ENCODE measurements at places on chromosomes 16 and 17. TPM values are rescaled to one million over a fixed set of nuclear protein-coding genes. Genes with fewer than 3 reads are reported as not detected.

DNA sequence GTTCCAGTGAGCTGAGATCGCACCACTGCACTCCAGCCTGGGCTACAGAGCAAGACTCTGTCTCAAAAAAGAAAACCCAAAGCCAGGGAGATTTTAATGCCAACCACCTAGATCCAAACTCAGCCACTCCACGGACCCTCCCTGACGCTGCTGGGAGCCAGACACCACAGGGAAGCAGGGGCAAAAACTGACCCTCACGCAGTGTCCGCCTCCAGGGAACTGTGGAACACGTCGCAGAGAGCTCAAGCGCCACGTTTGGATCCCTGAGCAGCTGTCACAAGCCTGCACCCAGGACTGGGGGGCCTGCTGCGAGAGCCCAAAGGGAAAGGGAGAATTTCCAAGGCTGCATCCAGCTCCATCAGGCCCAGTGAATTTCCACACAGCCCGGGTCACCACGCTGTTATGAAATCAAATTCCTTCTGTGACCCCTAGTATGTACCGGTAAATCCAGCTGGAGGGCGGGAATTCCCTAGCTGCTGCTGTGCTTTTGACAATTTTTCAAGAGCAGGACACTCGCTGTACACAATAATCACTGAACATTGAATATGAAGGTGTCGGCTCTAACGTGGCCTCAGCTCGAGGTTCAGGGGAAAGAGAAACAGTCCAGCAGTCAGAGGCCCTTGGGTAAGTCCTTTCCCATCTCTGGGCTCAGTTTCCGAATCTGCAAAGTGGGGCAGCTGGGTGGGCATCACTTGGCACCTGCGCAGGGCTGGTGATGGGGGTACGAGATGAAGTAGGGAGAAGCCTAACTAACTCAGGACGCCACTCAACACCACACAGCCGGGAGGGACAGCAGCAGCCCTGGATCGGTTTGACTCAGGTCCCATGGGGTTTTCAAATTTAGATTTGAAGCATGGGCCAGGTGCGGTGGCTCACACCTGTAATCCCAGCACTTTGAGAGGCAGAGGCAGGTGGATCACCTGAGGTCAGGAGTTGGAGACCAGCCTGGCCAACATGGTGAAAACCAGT is 8.6 kb downstream of the CARHSP1 start:
- peaks cover 32% of the 10 kb centered on the region for H3K4me1 ChIP-seq
- no peak overlapping the region for H3K4me3 ChIP-seq
- no peaks in the 10 kb centered on the region for H3K36me3 ChIP-seq
- DNase-seq = no peak
- H3K27me3 ChIP-seq = peaks cover 17% of the 10 kb centered on the region

KRT34 gene
- total RNA-seq = not detected

- no peaks in the 10 kb centered on the region for H3K27me3 ChIP-seq
- H3K27ac ChIP-seq = no peak overlapping the region
- H3K4me1 ChIP-seq = peaks cover 7% of the 10 kb centered on the region
- peak; percentile 4 for DNase-seq
Measured at GRCh38 chr17:81153340-81153803, 11.9 kb upstream of the PVALEF start.

AANAT gene
- 0.39 TPM for total RNA-seq

AHSP gene
- not detected for total RNA-seq

GRCh38 chr17:60535382-60536279 is 9.6 kb upstream of the APPBP2 start:
- H3K4me3 ChIP-seq = no peak overlapping the region

DNA sequence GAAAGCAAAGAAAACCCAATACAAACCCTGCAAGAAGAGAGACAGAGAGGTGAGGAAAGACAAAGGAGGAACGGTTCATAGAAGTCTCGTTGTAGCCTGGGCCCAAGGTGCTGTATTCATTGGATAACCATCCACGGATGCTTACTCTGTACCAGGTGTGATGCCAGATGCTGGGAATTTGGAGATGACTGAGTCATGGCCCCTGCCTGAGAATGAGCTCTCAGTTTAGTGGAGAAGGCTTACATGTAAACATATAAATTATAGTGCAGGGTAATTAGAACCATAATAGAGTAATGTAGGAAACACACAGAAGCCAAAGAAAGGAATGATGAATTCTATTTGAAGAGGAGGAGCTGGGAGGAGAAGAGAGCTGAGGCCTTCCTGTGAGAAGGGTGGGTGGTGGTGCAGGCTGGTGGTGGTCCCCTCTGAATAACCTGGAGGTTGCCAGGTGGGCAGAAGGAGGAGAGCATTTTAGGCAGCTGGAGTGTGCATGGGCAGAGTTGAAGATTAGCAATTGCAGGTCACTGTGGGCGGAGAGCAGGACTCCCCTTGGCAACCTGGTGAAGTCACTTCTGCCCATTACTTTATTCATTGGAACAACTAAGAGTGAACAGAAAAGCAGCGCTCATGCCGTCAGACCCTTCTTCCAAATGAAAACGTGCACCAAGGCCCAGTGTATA is 7.7 kb upstream of the ZG16 start:
- H3K4me1 ChIP-seq = no peaks in the 10 kb centered on the region
- DNase-seq = no peak
- no peak overlapping the region for H3K4me3 ChIP-seq
- no peaks in the 10 kb centered on the region for H3K36me3 ChIP-seq
- H3K27me3 ChIP-seq = no peaks in the 10 kb centered on the region

PIRT gene
- total RNA-seq = 0.32 TPM

DNA sequence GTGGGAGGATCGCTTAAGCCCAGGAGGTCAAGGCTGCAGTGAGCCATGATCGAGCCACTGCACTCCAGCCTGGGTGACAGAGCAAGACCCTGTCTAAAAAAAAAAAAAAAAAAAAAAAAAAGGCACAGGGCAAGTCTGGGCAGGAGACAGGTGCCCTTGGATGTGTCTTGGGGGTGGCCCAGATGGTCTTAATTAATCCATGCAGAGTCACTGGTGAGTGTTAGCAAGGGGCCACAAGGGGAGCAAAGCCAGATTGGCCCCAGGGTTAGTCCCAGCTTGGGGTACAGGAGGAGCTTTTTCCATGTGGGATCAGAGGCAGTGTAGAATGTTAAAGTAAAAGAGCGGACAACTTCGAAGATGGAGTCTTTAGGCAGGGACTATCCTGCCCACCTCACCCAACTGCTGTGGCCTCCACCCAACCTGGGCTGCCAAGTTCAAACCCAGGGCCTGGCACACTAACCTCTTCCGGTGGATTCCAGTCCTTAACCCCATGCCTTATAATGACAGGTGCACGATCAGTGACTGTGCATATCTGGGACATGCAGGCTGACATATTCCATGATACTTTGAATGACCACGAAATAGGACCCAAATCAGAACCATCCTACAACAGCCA is 32.2 kb upstream of the MFSD6L start:
- H3K27me3 ChIP-seq = no peaks in the 10 kb centered on the region
- no peak for DNase-seq
- H3K27ac ChIP-seq = no peak overlapping the region
- H3K4me1 ChIP-seq = no peaks in the 10 kb centered on the region
- no peak overlapping the region for H3K4me3 ChIP-seq

ABCC11 gene
- not detected for total RNA-seq

GRCh38 chr17:83018658-83019193 is 60.7 kb upstream of the METRNL start:
- no peaks in the 10 kb centered on the region for H3K27me3 ChIP-seq
- H3K4me3 ChIP-seq = no peak overlapping the region
- DNase-seq = no peak
- H3K27ac ChIP-seq = no peak overlapping the region
- H3K4me1 ChIP-seq = peaks cover 4% of the 10 kb centered on the region

- peaks cover 15% of the 10 kb centered on the region for H3K36me3 ChIP-seq
- H3K27me3 ChIP-seq = peaks cover 1% of the 10 kb centered on the region
- no peak for DNase-seq
- no peaks in the 10 kb centered on the region for H3K4me1 ChIP-seq
- H3K27ac ChIP-seq = no peak overlapping the region
- no peak overlapping the region for H3K4me3 ChIP-seq
Measured at GRCh38 chr16:80631581-80631980, 90.8 kb downstream of the DYNLRB2 start.

DNA sequence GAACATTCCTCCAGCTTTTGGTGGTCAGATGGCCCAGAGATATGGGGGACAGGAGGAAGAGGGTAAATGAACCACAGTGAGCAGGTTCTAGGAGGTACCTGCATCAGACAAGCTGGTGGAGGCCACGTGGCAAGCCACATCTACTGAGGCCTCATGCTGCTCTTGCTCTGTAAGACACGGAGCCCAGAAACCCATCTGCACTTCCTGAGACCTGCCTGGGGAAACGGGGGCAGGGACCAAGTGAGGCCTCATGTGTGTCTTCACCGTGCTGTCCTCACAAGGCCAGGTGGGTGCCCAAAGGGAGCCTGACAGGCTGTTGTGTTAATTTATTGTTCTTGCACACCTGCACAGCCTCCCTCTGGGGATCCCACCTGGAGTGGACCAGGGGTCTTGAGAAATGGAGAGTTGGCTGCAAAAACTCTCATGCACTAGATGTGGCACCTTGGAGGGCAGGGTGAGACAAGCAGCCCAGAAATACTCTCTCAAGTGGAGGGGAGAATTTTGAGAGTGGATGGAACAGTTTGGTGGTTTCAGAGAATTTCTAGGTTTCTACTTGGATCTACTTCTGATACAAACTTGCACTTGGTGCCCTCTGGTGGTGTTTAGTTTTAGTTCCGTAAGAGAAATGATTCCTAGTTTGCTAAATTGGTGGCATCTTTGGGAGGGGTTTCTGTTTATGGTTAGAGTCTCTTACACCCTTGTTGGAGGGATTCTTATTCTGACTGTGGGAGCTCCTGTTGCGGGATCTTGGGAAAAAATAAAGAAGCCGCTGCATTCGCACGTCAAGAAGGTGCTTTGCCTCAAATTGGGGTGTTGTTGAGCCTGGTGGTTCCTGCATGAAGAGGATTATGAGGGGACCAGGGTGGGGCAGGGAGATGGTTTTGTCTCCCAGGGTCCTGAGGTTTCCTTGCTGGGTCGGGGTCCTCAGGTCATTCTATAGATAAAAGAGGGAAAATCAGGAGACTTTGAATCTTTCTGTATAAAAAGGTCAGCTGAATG is 47.5 kb downstream of the SLC6A2 start:
- H3K4me3 ChIP-seq = no peak overlapping the region
- H3K27me3 ChIP-seq = peaks cover 5% of the 10 kb centered on the region

USP43 gene
- total RNA-seq = 0.22 TPM

RDM1 gene
- not detected for total RNA-seq

DNA sequence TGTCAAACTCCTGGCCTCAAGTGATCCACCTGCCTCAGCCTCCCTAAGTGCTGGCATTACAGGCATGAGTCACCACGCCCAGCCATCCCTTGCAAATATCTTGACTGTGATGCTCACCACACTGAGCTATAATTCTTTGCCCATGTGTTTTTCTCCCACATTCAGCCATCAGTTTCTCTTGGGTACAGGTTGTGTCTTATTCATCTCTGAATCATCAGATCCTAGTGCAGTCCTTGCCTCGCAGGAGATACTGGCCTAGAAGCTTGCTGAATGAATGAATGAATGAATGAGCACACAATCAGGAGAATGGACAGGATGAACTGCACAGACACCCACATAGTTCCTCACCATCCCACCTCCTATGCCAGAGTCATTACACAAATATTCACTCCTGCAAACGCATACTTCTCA is 24.4 kb upstream of the ETV4 start:
- H3K27ac ChIP-seq = no peak overlapping the region
- no peak for DNase-seq
- H3K36me3 ChIP-seq = no peaks in the 10 kb centered on the region
- no peak overlapping the region for H3K4me3 ChIP-seq
- H3K4me1 ChIP-seq = no peaks in the 10 kb centered on the region

MMP15 gene
- total RNA-seq = 69.9 TPM

DNA sequence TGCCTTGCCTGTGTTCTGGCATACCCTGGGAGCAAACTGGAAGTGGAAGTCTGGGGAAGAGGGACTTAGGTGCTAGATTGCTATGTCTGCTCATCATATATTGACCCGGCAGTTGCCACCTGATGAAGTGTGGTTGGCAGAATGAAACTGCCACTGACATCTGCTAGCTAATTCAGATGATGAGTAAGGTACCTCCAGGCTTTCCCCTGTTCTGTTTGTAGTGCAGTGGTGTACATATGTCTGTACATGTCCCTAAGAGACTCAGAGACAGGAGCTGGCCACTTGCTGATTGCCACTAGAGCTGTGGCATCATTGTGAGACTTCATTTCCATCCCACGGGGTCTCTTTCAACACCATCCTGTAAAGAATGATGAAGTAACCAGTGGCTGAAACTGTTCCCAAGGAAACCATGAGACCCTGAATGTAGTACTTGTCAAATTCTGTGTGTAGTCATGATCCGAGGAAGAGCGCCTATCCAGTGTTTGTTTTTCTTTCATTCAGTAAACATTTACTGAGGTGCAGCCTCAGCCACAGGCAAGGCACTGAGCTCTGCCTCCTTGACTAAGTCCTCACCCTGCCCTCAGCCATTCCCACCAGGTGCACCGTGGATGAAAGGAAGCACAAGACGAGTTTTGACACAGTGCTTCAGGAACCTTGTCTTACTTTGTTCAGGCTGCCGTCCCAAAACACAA is 13.2 kb downstream of the CLUAP1 start:
- peaks cover 9% of the 10 kb centered on the region for H3K36me3 ChIP-seq
- DNase-seq = no peak
- no peaks in the 10 kb centered on the region for H3K27me3 ChIP-seq

GRCh38 chr17:76642032-76642561 is 1.5 kb downstream of the ST6GALNAC1 start:
- H3K27ac ChIP-seq = no peak overlapping the region
- DNase-seq = no peak
- H3K27me3 ChIP-seq = no peaks in the 10 kb centered on the region
- peaks cover 9% of the 10 kb centered on the region for H3K36me3 ChIP-seq

PNMT gene
- total RNA-seq = not detected

GRCh38 chr17:32269377-32269776 is 3.7 kb downstream of the RHBDL3 start:
- H3K36me3 ChIP-seq = peaks cover 4% of the 10 kb centered on the region
- H3K4me1 ChIP-seq = peaks cover 50% of the 10 kb centered on the region
- peak overlapping the region; percentile 15 for H3K27ac ChIP-seq

- no peaks in the 10 kb centered on the region for H3K27me3 ChIP-seq
- no peak overlapping the region for H3K4me3 ChIP-seq
- H3K27ac ChIP-seq = no peak overlapping the region
- no peak for DNase-seq
Measured at GRCh38 chr17:20053361-20053964, 44.3 kb downstream of the SPECC1 start.

- no peak for DNase-seq
- no peak overlapping the region for H3K27ac ChIP-seq
- no peak overlapping the region for H3K4me3 ChIP-seq
- peaks cover 4% of the 10 kb centered on the region for H3K36me3 ChIP-seq
- H3K4me1 ChIP-seq = peaks cover 11% of the 10 kb centered on the region
Measured at GRCh38 chr17:33766721-33767120, 473.6 kb upstream of the ASIC2 start.

DNA sequence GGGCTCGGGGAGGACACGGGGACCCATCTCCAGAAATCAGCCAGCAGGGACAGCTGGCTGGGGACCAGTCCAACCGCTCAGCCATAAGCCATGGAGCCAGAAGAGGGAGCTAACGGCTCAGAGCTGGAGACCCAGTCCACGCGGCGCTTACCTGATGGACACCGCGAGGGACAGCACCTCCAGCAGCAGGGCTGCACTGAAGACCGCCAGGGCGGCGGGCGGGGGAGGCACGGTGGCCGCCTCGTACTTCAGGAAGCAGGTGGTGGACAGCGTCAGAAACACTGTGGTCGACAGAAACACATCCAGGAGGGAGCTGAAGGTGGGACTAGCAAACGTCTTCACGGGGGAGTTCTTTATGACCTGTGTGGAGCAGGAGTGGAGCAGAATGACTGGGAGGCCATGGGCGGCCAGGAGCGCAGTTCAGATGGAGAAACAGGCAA is 102.6 kb upstream of the CREBBP start:
- H3K27ac ChIP-seq = no peak overlapping the region
- peaks cover 5% of the 10 kb centered on the region for H3K27me3 ChIP-seq
- no peaks in the 10 kb centered on the region for H3K36me3 ChIP-seq
- DNase-seq = peak; percentile 80
- no peak overlapping the region for H3K4me3 ChIP-seq
- peaks cover 2% of the 10 kb centered on the region for H3K4me1 ChIP-seq
